Right atrium auricular region (tissue), 2 donors: ENCODE measurements at places on chromosomes 5 and 9. TPM values are rescaled to one million over a fixed set of nuclear protein-coding genes. Genes with fewer than 3 reads are reported as not detected.

MEGF10 gene
- 0.71 TPM for total RNA-seq

NMUR2 gene
- not detected for total RNA-seq

CEMIP2 gene
- total RNA-seq, result 15.6 TPM

NR5A1 gene
- total RNA-seq, result not detected

GPR21 gene
- not detected for total RNA-seq

UTP15 gene
- 6.6 TPM for total RNA-seq

CCDC187 gene
- total RNA-seq, result not detected

SPATA31C1 gene
- total RNA-seq, result not detected

CTSL gene
- 122 TPM for total RNA-seq
